Camera-type eye (tissue), 1 donor: ENCODE measurements at places on chromosomes 3 and 15. TPM values are rescaled to one million over a fixed set of nuclear protein-coding genes. Genes with fewer than 3 reads are reported as not detected.

The CD96 gene
- 1.3 TPM for total RNA-seq

The SNRPN gene
- total RNA-seq, result 188 TPM

The CAPN3 gene
- total RNA-seq, result 28.4 TPM

The RLBP1 gene
- 102 TPM for total RNA-seq

The CD86 gene
- total RNA-seq, result 4.0 TPM

The ADGRG7 gene
- 0.22 TPM for total RNA-seq

The SLC6A11 gene
- 10.4 TPM for total RNA-seq

The MYLK gene
- 149 TPM for total RNA-seq

The FGD5 gene
- total RNA-seq, result 17.3 TPM

The HCLS1 gene
- total RNA-seq, result 7.0 TPM

The CCR3 gene
- total RNA-seq, result not detected

The NOX5 gene
- total RNA-seq, result 0.55 TPM

The STAC gene
- total RNA-seq, result 13.7 TPM

The FOXL2NB gene
- 7.9 TPM for total RNA-seq

The MUC20 gene
- 15.7 TPM for total RNA-seq

The MME gene
- total RNA-seq, result 19.2 TPM

The B4GALT4 gene
- total RNA-seq, result 21.8 TPM

The HRG gene
- total RNA-seq, result not detected

The BSN gene
- total RNA-seq, result 14.3 TPM

The LRRC3B gene
- 7.8 TPM for total RNA-seq

The MUC13 gene
- not detected for total RNA-seq

The PDCD10 gene
- 54.4 TPM for total RNA-seq

The OSTN gene
- total RNA-seq, result 7.3 TPM

The PFKFB4 gene
- 9.6 TPM for total RNA-seq

The SERINC4 gene
- total RNA-seq, result 3.8 TPM

The LOXL1 gene
- 65.1 TPM for total RNA-seq

The CHRM5 gene
- total RNA-seq, result 6.8 TPM

The GP9 gene
- 1.2 TPM for total RNA-seq

The SLC38A3 gene
- total RNA-seq, result 21.4 TPM

The CLSTN2 gene
- 26.9 TPM for total RNA-seq

The PLCH1 gene
- 35.0 TPM for total RNA-seq

The GABRG3 gene
- 17.8 TPM for total RNA-seq

The TERC gene
- total RNA-seq, result 215 TPM

The SH3GL3 gene
- total RNA-seq, result 20.3 TPM

The MKRN3 gene
- 34.4 TPM for total RNA-seq

The RTP3 gene
- not detected for total RNA-seq

The CPN2 gene
- total RNA-seq, result not detected

The ITIH4 gene
- total RNA-seq, result 4.9 TPM

The C3orf22 gene
- total RNA-seq, result not detected

The BMF gene
- total RNA-seq, result 20.1 TPM

The ACTC1 gene
- 136 TPM for total RNA-seq

The RTP4 gene
- total RNA-seq, result 0.38 TPM

The CD200R1 gene
- total RNA-seq, result 2.0 TPM

The DUOXA2 gene
- not detected for total RNA-seq

The IL17RC gene
- total RNA-seq, result 28.1 TPM

The TMC3 gene
- 0.22 TPM for total RNA-seq

The SLC2A2 gene
- not detected for total RNA-seq

The WDR93 gene
- total RNA-seq, result 0.66 TPM

The SNTN gene
- not detected for total RNA-seq

The FILIP1L gene
- 29.5 TPM for total RNA-seq

The DPPA2 gene
- not detected for total RNA-seq

The B3GALNT1 gene
- 67.7 TPM for total RNA-seq
